Cortex of kidney (tissue), 1 donor: ENCODE measurements at places on chromosomes 1 and 21.

DNA sequence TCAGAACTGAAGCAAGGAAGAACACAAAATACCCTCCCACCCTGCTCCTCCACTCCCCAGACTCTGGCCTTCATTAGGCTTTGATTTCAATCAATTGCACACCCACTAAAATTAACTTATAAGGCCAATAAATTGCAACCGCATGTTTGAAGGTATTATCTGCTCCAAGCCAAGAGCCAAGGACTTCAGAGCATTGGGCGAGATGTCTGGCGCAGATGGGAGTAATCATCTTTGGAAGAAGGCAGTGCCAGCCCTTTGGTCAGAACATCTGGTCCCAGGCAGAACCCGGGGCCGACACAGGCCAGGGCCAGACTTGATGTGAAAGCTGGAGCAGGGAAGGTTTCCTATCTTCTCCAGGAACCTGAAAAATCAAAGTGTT lies 60.0 kb downstream of the SLC66A1 start:
- DNase-seq: no peak

DNA sequence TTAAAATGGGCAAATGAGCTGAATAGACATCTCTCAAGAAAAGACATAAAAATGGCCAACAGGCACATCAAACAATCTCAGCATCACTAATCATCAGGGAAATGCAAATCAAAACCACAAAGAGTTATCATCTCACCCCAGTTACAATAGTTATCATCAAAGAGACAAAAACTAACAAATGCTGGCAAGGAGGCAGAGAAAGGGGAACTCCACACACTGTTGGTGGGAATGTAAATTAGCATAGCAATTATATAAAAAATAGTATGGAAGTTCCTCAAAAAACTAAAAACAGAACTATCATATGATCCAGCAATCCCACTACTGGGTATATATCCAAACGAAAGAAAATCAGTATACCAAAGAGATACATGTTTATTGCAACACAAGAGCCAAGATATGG lies 68.7 kb downstream of the DENND1B start:
- DNase-seq: no peak

DNA sequence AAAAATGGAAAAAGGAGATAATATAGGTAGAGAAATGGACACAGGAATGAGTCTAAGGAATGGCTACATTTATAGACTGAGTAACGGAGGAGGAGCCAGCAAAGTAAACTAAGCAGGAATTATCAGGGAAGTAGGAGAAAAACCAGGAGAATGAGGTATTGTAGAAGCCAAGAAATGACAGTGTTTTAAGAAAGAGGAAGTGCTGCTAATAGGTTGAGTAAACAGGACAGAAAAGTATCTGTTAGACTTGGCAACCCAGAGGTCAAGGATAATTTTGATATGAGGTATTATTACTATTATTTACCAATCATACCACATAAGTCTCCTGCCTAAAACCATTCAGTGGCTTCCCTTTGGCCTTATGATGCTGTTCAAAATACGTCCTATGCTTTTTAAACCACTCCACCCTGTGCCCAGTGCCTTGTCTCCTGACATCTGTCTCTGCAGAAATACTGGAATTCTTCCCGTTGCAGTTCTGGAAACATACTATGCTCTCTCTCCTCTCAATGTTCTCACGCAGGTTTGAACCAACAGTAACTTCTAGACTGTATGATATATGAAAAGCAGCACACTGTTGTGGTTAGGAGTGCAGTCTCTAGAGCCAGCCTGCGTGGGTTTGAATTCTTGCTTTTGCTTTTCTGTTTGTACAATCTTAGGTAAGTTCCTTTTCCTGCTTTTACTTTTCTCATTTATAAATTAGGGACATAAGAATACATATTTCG lies 24.6 kb upstream of the NEK7 start:
- no peak for DNase-seq

GRCh38 chr1:178241837-178242236 lies 147.9 kb downstream of the RASAL2 start:
- no peak for DNase-seq

- no peak for DNase-seq
Measured at GRCh38 chr21:31606081-31606874, 53.2 kb upstream of the SOD1 start.

DNA sequence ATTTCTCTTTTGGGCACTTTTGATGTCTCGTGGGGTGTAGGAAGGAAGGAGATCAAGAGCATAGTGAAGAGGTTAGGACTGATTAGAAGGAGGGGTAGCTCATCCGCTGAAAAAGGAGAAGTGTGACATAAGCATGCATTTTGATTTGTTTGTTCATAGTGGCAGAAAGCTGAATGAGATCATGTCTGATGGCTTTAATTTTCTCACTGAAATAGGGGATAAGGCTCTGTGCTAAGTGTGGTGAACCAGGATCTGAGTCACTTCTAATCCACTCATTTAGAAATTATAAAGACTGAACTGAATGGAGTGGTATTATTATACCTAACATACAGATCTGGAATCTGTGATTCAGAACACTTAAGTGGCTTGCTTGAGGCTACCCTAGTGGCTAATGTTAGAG lies 344.5 kb downstream of the PDE4B start:
- no peak for DNase-seq

DNA sequence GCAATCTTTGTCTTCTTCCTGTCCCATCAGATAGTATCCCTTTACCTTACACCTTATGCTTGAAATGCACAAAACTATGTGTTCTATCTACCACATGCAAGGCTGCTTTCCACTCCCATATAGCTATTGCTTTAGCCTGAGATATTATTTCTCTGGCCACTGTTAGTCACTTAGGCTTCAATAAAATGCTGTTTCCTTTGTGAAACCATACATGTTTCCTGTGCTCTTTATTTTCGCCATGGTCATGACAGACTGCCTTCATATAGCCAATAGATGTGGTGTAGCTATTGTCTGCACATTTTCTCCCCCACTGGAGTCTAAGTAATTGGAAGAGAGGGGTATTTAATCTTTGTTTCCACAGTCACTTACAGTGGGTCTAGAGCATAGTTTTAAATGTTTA lies 108.4 kb downstream of the GREM2 start:
- DNase-seq: no peak

DNA sequence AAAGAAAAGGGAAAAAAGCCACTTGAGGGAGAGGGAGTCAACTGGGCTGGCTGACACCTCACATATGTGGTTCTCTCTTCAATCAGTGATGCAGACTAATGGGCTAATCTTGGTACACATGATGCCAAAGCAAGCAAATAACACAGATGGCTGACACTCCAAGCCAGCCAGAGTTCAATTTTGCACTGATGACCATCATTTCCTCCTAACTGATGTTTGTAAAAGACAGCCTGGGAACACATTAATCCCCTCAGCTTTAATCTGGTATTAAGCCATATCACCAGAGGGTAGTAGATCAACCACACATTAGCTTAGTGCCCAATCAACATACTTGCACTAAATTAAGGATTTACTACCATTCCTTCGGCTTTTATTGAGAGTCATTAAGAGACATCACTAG lies 2.8 kb downstream of the VPS72 start:
- DNase-seq: no peak

- DNase-seq: no peak
Measured at GRCh38 chr1:61444288-61444687, 280.7 kb downstream of the TM2D1 start.

DNA sequence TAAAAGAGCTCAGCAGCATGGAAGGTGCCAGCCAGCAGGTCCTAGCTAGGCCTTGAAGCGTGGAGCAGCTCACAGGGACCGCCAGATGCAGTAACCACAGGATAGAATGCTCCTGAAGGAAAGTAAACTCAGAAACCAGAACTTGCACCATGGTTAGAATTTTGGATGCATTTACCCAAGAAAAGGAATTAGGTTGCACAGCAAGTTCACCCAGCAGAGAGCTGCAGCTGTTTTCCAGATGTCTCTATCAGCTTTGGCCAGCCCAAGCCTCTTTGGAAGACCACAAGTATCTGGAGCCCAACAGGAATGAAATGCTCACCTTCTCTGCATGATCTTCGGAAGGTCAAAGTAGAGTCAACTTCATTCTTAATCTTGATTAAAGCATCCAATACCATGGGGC lies 21.0 kb upstream of the ATP13A2 start:
- no peak for DNase-seq

GRCh38 chr21:38646213-38646837 lies 148.0 kb upstream of the ERG start:
- no peak for DNase-seq

GRCh38 chr1:210340311-210340710 lies 11.6 kb downstream of the HHAT start:
- no peak for DNase-seq

GRCh38 chr1:198830412-198830811 lies 191.6 kb downstream of the PTPRC start:
- DNase-seq: no peak

- DNase-seq: no peak
Measured at GRCh38 chr1:109716121-109716520, 4.1 kb downstream of the GSTM5 start.

DNA sequence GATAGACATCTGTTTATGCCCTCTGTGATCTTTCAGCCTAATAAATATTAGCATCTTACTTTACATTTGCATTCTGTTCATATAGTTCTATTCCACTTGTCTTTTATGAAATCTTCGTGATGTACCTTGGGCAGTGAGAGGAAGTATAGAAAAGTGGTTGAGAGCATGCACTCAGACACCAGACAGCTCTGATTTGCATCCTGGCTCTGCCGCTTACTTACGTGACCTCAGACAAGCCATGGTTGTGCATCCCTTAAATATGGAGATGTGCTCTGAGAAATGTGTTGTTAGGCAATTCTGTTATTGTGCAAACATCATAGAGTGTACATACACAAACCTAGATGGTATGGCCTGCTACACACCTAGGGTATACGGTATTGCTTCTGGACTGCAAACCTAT lies 22.9 kb downstream of the OVGP1 start:
- no peak for DNase-seq

GRCh38 chr1:200744143-200744542 lies 5.5 kb downstream of the CAMSAP2 start:
- no peak for DNase-seq

GRCh38 chr1:32709476-32709875 lies 6.9 kb upstream of the SYNC start:
- DNase-seq: no peak

- no peak for DNase-seq
Measured at GRCh38 chr1:109969907-109970306, 14.7 kb upstream of the AHCYL1 start.

- no peak for DNase-seq
Measured at GRCh38 chr1:234632225-234632624, 22.2 kb upstream of the IRF2BP2 start.

DNA sequence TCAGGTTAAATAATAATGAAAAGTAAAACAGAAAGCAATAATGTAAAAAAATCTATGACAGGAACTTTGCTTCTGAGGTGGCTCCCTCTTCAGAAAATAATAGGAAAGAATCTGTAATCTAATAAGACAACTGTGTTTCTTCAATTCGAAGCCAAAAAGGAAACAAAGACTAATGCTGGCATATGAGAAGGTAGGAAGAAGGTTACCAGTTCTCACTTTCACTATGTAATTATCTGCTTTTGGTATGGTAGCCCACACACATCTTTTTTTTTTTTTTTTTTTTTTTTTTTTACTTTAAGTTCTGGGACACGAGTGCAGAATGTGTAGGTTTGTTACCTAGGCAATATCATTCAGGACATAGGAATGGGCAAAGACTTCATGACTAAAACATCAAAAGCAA lies 47.1 kb downstream of the COP1 start:
- DNase-seq: no peak

DNA sequence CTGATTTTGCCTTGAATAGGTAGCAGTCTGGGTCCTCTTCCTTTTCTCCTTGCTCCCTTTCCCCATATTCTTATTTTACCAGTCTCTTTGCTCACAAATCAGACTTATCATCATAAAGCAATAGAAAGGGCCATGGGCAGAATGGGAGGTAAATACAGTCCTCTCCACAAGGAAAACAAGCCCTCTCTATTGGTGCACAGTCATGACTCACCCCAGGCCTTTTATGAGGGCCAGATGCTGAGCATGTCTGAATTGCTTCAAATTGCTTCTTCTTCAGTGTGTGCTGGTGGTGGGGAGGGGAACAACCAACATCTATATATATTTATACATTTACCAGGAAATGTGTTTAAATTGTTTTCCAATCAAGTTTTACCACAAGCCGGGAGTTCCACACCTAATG lies 75.2 kb downstream of the GFI1 start:
- DNase-seq: no peak

DNA sequence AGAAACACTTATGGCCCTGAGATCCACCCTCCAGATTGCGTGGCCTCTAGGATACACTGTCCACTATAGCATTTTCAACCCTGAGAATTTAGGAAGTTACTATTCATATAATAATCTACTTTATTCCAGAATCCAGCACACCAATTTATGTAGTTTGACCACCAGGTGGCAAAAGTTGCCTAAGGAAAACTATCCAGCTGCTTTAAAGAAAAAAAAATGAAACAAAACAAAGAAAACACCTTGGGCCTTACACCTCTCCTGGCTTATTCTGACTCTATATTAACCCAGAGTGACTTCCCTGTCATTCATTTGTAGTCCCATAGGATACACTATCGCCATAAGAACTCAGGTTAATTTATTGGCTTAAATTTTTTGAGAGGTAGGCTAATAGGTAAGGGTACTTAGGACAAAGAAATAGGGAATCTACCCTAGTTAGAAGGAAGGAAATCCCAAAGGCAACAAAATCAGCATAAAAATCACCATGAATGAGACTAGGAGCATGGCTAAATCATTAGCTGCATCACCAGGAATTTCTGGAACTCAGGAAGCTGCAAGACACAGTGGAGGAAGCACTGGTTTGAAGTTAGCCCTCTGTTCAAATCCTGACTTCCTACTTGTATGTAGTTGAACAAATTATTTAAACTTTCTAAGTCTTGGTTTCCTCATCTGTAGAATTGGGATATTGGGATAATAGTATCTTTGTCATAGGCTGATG lies 107.5 kb downstream of the SPAG17 start:
- DNase-seq: no peak
